Activated CD8-positive, alpha-beta T cell treated with anti-CD3 and anti-CD28 coated beads, Interleukin-2, amount 10 ng/mL, durations not matched to agents 7 days and 5 days (primary cell): ENCODE measurements at places on chromosomes 6 and 20. TPM values are rescaled to one million over a fixed set of nuclear protein-coding genes. Genes with fewer than 3 reads are reported as not detected.
A peak's percentile ranks its signal among the peaks of the same experiment; 100 is the strongest.

GRM1 gene
- total RNA-seq, result not detected

SCRT2 gene
- not detected for total RNA-seq

DSP gene
- total RNA-seq, result 0.13 TPM

GPLD1 gene
- 0.34 TPM for total RNA-seq

EPPIN gene
- total RNA-seq, result not detected

PLCB4 gene
- total RNA-seq, result not detected

SLC25A27 gene
- not detected for total RNA-seq

DNA sequence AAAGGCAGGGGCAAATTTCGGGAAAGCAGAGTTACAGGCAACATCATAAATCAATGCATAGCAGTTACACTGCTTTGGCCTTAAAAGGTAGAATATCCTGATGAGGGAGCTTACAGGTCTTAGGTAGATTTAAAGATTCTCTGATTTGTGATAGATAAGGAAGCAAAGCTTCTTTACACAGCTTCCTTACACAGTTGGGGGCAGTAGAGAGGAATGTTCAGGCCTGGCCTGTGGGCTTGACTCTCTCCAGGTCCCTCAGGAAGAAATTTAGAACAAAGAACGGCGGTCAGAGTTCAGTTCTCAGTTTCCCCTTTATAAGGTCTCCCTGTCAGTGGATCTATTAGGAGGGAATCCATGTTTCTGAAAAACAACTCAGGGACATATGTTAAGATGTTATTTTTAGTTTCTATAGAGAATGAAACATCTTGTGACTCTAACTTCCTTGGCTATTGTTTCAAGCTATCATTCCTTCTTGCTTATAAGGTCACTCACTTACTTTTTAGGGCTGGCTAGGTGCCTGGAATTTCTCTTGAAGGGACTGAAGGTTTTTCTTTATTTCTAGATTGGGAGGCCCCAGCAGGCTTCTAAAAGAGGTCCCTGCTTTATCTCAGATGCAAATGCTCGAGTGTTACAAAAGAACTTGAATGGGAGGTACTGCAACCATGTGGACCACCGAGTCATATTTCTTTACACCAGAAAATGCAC lies 11.8 kb downstream of the HLA-B start:
- no peak for DNase-seq
- no peak overlapping the region for H3K4me3 ChIP-seq
- H3K4me1 ChIP-seq, result no peaks in the 10 kb centered on the region
- peaks cover 10% of the 10 kb centered on the region for H3K27me3 ChIP-seq
- H3K27ac ChIP-seq, result no peak overlapping the region
- H3K36me3 ChIP-seq, result peaks cover 4% of the 10 kb centered on the region

GRCh38 chr6:90444160-90444714 lies 142.6 kb downstream of the MAP3K7 start:
- H3K36me3 ChIP-seq, result peaks cover 3% of the 10 kb centered on the region
- no peak overlapping the region for H3K4me3 ChIP-seq
- H3K27ac ChIP-seq, result no peak overlapping the region
- peaks cover 25% of the 10 kb centered on the region for H3K4me1 ChIP-seq
- no peaks in the 10 kb centered on the region for H3K27me3 ChIP-seq

- H3K4me1 ChIP-seq, result peaks cover 30% of the 10 kb centered on the region
- H3K4me3 ChIP-seq, result no peak overlapping the region
- peaks cover 61% of the 10 kb centered on the region for H3K27me3 ChIP-seq
- H3K27ac ChIP-seq, result no peak overlapping the region
- DNase-seq, result no peak
- H3K36me3 ChIP-seq, result no peaks in the 10 kb centered on the region
Observed at GRCh38 chr6:3911614-3912336, 62.6 kb downstream of the FAM50B start.

GRCh38 chr6:30747902-30748769 lies 3.8 kb upstream of the IER3 start:
- H3K36me3 ChIP-seq, result peaks cover 9% of the 10 kb centered on the region
- DNase-seq, result no peak
- H3K27me3 ChIP-seq, result no peaks in the 10 kb centered on the region
- no peak overlapping the region for H3K4me3 ChIP-seq

DNA sequence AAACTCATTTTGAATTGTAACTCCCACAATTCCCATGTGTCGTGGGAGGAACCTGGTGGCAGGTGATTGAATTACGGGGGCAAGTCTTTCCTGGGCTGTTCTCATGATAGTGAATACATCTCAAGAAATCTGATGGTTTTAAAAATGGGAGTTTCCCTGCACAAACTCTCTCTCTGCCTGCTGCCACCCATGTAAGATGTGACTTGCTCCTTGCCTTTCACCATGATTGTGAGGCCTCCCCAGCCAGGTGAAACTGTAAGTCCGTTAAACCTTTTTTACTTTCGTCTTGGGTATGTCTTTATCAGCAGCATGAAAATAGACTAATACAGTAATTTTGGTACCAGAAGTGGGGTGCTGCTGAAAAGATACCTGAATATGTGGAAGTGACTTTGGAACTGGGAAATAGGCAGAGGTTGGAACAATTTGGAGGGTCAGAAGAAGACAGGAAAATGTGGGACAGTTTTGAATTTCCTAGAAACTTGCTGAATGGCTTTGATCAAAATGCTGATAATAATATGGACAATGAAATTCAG lies 41.4 kb upstream of the SAMHD1 start:
- DNase-seq, result no peak
- no peak overlapping the region for H3K4me3 ChIP-seq
- no peaks in the 10 kb centered on the region for H3K27me3 ChIP-seq
- peaks cover 74% of the 10 kb centered on the region for H3K36me3 ChIP-seq
- no peak overlapping the region for H3K27ac ChIP-seq

DNA sequence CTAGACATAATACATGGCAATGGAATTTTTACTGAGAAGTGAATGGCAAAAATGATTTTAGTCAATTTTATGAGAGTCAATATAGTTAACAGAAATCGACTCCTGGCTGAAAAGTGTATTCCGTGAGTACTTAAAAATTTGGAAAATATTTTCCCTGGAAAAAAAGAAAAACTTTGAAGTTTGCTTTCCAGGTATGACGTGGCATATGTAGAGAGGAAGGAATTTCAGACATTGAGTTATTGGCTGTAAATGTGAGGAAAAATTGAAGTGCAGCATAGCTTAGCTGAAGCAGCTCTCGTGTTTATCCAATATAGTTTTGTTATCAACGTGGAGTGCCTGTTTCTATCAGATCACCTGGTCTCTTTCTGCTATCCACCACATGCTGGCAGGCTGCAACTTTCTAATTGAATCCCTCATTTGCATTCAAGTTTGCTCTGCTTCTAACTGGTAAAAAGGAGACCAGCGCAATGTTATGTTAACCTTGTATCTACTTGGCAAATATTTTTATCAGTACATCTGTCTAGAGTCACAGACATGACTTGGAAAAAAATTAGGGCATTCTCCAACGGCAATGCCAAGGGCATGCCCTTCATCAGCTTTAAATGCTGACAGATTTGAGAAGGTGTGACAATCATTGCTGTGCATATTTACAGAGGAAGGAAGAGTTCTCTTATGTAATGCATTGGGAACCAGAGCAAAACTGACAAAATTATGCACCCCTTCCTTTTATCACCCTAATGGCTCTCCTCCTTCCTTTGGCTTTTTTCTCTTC lies 1102.8 kb upstream of the FLRT3 start:
- no peak overlapping the region for H3K4me3 ChIP-seq
- no peaks in the 10 kb centered on the region for H3K4me1 ChIP-seq
- DNase-seq, result no peak

DNA sequence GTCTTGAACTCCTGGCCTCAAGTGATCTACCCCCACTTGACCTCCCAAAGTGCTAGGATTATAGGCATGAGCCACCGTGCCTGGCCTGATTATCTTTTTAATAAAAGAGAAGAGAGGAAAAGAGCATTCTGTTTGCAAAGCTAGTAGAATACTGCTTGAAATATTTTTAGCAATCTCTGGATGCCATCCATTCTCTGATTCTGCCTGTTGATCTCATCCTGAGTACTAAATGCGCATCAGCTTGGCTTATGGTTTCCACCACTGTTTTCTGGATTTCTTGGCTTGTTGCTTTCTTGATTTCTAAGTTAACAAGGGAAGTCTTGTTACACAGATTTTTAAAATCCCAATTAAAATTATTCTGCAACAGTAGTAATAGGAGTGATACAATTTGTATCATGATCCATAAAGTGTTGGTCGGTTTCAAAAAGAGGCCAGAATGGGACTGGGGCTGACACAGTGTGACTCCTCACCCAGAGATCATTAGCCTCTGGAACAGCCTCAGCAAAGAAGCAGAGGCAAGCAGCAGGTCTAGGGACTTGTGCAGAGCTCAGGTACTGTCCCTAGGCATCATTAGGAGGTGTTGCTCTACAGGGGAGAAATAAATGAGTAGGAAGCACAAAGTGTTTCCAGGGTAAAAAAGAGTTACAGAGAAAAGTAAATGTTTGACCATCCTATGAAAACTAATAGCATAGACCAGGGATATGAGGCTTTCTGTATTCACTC lies 17.8 kb upstream of the SLC16A10 start:
- H3K36me3 ChIP-seq, result no peaks in the 10 kb centered on the region
- no peaks in the 10 kb centered on the region for H3K4me1 ChIP-seq
- no peak overlapping the region for H3K4me3 ChIP-seq

GRCh38 chr6:108321253-108321747 lies 26.4 kb downstream of the AFG1L start:
- no peak overlapping the region for H3K27ac ChIP-seq
- peaks cover 2% of the 10 kb centered on the region for H3K27me3 ChIP-seq
- no peaks in the 10 kb centered on the region for H3K36me3 ChIP-seq
- no peaks in the 10 kb centered on the region for H3K4me1 ChIP-seq

- no peaks in the 10 kb centered on the region for H3K36me3 ChIP-seq
- no peak for DNase-seq
Observed at GRCh38 chr6:166442131-166442685, 59.5 kb upstream of the MPC1 start.

DNA sequence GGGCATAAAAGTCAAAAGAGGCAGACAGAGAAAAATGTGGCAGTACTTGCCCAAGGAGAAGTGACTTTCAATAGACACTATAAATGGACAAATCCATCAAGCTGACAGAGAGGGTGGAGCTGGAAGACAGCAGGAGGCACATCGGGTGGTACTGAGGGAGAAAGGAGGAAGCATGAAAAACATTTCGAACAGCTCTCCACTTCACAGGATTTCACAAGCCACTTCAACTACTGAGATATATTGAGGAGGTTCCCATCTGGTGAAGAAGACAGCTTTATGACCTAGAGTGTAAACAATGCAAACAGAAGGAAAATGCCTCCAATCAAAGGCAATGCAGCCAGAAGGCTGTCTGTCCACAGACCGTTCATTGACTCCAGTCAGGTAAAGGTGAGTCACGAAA lies 259.4 kb upstream of the ECI2 start:
- H3K4me1 ChIP-seq, result no peaks in the 10 kb centered on the region
- DNase-seq, result no peak
- H3K27ac ChIP-seq, result no peak overlapping the region
- H3K4me3 ChIP-seq, result no peak overlapping the region
- H3K27me3 ChIP-seq, result peaks cover 12% of the 10 kb centered on the region

GRCh38 chr6:129186988-129187387 lies 304.1 kb downstream of the LAMA2 start:
- H3K27ac ChIP-seq, result no peak overlapping the region
- H3K4me3 ChIP-seq, result no peak overlapping the region
- H3K4me1 ChIP-seq, result no peaks in the 10 kb centered on the region
- no peaks in the 10 kb centered on the region for H3K36me3 ChIP-seq
- H3K27me3 ChIP-seq, result no peaks in the 10 kb centered on the region

DNA sequence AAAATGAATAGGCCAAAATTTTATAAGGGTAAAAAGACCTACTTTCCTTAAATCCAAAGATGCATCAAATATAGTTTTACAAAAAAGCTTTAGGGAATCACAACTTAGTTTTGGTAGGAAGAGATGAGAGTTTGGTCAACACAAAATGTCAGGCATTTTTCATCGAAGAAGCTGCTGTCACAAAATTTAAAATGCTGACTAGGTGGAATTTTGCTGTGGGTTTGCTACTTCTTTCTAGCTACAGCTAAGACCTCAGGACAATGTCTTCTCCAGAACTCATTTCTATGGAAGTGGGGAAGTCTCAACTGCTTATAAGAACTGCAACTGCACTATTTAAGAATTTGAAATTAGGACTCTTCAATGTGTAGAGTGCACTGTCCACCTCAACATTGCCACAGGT lies 351.1 kb downstream of the HAO1 start:
- H3K27ac ChIP-seq, result no peak overlapping the region
- DNase-seq, result no peak
- no peaks in the 10 kb centered on the region for H3K27me3 ChIP-seq
- H3K4me3 ChIP-seq, result no peak overlapping the region
- H3K4me1 ChIP-seq, result no peaks in the 10 kb centered on the region

GRCh38 chr20:49955167-49955566 lies 19.0 kb downstream of the RNF114 start:
- H3K4me1 ChIP-seq, result no peaks in the 10 kb centered on the region
- no peak overlapping the region for H3K4me3 ChIP-seq
- H3K27me3 ChIP-seq, result no peaks in the 10 kb centered on the region
- peaks cover 52% of the 10 kb centered on the region for H3K36me3 ChIP-seq
- DNase-seq, result no peak
- no peak overlapping the region for H3K27ac ChIP-seq

DNA sequence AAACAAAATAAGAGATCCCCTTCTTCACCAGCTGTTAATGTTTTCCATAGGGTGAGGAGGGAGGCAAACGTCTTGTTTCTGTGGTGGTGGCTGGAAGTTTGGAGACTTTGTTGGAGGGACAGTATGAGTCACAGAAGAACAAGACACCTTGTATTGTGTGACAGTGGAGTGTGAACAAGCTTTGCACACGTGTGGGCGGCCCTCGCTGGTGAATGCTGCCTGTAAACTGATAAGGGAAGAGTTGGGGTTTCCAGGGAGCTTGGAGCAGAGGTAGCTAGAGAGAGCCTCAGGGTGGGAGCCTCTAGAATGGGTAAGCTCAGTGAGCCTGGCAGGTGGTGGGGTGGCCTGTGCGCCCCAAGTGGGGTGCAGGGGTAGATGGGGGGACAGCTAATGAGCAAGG lies 78.3 kb downstream of the ZDHHC14 start:
- no peak overlapping the region for H3K4me3 ChIP-seq
- peaks cover 9% of the 10 kb centered on the region for H3K36me3 ChIP-seq
- peaks cover 65% of the 10 kb centered on the region for H3K4me1 ChIP-seq
- peak overlapping the region; percentile 15 for H3K27ac ChIP-seq
- H3K27me3 ChIP-seq, result no peaks in the 10 kb centered on the region
- DNase-seq, result no peak

- no peak for DNase-seq
- no peaks in the 10 kb centered on the region for H3K4me1 ChIP-seq
- no peak overlapping the region for H3K4me3 ChIP-seq
- H3K27me3 ChIP-seq, result no peaks in the 10 kb centered on the region
- no peak overlapping the region for H3K27ac ChIP-seq
Observed at GRCh38 chr6:130115036-130115435, 96.7 kb downstream of the L3MBTL3 start.

- peaks cover 11% of the 10 kb centered on the region for H3K36me3 ChIP-seq
- H3K4me3 ChIP-seq, result no peak overlapping the region
Observed at GRCh38 chr20:31811198-31811597, 8.0 kb upstream of the MYLK2 start.

DNA sequence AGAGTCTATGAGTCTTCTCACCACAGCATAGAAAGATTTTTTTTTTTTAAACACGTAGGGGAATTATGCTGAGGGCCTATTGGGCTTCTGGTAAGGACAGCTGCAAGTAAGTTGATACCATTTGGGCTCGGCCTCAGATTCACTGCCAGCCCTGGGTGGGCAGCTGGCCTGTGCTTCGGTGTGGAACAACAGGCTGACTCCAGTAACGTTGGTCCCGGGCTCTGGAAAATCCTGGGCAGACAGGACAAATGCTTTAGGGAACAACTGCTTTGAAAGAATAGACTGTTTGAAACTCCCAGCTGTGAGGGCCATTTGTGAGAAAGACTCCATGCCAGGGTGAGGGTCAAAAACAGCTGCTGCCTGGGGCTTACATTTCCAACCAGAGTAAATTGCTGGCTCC lies 366.5 kb downstream of the QKI start:
- H3K27ac ChIP-seq, result no peak overlapping the region
- peaks cover 4% of the 10 kb centered on the region for H3K27me3 ChIP-seq
- no peak for DNase-seq
- H3K4me3 ChIP-seq, result no peak overlapping the region
